Endodermal cell (in vitro differentiated cells): ENCODE measurements at places on chromosomes 6 and 20. TPM values are rescaled to one million over a fixed set of nuclear protein-coding genes. Genes with fewer than 3 reads are reported as not detected.

DNA sequence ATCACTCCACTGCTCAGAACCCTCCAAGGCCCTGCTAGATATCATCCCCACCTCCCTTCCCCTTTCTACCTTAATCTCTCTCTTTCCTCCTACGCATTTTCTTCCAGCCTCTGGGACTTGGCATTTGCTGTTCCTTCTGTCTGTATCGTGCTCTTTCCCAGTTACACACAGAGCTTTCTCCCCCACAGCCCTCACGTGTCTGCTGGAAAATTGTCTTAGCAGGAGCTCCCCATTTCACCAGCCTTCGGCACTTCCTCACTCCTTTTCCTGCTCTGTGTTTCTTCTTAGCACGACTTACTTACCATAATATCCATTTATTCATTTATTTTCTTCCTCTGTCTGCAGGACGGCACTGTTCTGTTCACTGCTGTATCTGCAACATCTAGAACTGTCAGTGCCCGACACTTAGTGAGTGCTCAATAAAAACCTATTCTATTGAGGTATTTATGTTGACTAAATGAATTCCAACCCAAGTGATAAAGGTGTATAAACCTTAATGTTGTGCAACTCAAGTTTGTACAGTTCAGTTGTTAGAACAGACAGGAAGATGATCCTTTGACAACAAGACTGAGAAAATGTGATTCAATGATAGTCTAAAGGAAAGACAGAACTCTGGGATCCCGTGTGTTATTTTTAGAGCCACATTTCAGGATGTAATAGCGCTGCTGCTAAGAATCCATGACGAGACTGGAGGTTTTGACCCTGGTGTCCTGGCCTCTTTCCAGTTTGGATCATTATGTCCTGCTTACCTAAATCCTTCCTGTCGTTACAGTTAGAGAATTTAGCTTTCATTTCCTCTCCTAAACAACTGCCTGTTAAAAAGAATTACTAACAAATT is 170.1 kb upstream of the LAMP5 start:
- no peak for DNase-seq

DNA sequence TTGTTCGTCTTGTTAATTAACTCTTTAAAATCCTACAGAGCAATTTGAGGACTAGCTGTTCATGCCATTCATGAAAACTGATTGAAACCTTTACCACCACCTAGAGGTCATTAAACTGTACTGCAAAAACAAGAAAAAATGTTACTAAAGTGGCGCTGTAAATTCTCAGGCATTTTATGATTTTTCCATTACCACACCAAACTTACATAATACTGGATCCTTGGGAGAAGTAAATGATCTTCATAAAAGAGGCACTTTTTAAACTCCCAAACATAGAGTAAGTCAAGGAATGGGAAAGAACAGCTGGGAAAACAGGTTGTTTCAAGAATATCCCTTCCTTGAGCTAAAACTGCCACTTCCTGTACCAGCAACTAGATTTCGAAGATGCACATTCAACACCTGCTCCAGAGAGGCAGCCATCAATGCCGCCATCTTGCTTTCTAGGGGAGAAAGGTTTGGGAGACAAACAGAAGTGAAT is 54.3 kb downstream of the MYLIP start:
- DNase-seq, result no peak

GRCh38 chr6:37155394-37156312 is 14.3 kb upstream of the PIM1 start:
- no peak for DNase-seq

DNA sequence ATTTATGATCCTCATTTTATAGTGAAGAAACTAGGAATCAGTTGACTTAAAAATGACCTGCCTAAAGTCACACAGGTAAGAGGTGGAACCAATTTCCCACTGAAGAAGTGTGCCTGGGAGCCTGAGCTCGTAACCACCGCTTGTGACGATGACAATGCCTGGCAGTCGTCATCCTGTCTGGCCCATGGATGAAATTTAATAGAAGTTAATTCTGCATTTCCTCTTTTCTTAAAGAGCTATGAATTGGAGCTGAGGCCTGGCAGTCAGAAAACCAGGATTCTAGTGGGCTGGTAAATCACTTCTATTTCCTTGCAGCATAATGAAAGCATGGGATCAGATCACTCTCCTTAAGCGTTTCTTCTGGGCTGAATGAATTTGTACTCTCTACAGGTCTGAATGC is 200.0 kb upstream of the SGK1 start:
- no peak for DNase-seq

Gene ADGRG6
- 26.8 to 32.9 TPM (median 28.8 TPM) in 3 replicates for total RNA-seq

Gene UNC5CL
- total RNA-seq, result 1.6 and 3.8 TPM in 2 replicates
